ENCODE measurements at places on chromosomes 3 and 15.

DNA sequence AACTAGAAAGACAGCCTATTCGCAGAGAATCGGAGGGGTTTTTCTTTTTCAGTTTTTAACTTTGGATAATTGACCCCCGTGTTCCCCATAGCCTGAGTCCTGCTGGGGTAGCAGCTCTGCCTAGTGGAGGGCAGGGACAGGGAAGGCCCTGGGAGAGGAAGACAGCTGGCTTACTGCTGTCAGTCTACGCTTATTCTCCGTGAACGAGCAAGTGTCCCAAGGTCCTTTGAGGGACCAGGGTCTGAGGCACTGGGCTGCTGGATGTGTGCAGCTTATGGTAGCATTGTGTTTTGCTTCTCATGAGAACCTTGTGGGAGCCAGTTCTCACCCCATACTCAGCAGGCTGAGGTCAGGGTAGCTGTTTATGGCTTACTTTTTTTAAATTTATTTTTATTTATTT, 3.0 kb downstream of the LIMD1 start:
- no peak for DNase-seq

DNA sequence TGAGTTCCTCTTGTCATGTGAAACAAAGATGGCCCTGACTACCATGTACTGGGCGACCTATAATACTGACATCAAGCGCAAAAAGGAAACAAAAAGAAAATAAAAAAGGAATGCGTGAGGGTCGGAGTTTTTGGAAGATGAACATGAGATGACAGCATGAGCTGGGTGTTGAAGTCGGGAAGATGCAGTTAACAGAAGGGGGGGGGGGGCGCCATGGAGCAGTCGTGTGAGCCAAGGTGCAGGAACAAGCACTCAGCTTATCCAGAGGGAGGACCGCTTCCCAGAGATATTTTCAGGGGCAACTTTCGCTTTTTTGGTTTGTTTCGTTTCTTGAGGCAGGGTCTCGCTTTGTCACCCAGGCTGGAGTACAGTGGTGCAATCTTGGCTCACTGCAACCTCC, 110.2 kb downstream of the RORA start:
- DNase-seq: no peak

GRCh38 chr15:33742306-33742705, 226.0 kb upstream of the CHRM5 start:
- DNase-seq: no peak

GRCh38 chr3:130384476-130385025, 39.1 kb downstream of the COL6A5 start:
- no peak for DNase-seq

- no peak for DNase-seq
Observed at GRCh38 chr3:9168241-9168741, 81.2 kb downstream of the SRGAP3 start.

DNA sequence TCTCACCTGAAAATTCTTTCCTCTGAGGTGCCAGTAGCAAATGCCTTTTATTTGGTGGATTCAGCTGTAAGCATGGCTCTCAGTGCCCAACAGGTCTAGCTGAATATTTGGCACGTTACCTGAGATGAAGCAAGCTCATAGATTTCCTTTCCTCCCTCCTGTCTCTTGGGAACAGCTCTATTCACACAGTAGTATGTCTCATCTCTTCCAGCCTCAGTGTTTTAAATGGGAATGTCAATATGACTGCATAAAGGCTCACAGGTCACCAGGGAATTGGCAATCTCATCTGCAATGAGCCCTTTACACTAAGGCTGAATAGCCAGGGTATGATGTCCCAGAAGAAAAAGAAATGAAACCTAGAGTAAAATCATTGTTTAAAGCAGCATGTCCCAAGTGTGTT, 733.5 kb downstream of the NTRK3 start:
- no peak for DNase-seq

- no peak for DNase-seq
Observed at GRCh38 chr15:71451130-71451529, 335.9 kb downstream of the THSD4 start.

DNA sequence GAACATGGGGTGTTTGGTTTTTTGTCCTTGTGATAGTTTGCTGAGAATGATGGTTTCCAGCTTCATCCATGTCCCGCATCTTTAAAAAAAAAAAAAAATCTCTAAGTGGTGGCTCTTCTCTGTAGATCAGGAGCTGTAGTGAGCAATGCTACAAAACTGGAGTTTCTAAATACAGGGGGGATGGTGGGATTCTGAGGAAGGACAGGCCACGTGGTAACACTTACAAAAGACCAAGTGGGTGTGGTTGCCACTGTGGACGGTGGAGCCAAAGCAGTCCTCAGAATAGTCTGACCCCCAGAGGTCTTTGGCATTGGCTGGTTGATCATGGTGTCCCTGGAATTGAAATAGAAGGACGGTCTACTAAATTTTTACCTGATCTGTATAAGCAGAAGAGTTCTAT, 7.7 kb downstream of the CCRL2 start:
- DNase-seq: no peak

DNA sequence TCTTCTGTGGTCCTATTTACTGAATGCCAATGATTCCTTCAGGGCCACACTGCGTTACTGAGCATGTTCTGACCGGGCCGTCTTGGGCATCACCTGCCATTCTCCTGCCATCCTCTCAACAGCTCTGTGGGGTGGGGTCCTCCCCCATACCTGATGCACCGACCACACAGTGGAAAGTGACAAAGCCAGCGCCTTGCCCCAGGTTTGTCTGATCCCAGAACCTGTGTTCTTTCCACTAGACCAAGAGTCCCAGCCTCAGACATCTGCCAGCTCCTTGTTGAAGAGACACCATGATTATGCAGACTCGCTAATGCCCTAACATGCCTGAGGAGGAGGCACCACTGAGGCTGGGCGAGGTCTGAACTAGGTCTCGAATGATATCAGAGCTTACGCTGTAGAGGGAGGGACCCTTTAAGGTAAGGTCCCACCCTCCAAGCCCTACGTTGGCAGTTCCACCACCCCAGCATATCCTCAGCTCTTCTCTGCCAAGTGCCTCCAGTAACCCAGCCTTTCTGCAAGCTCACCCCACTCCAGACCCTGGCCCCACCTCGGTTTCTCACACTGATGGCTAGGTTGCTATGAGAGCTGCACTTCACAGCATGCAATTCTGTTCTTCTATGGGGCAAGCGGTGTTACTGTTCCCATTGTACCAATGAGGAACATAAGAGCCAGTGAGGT, 29.8 kb upstream of the PLXNA1 start:
- no peak for DNase-seq

- DNase-seq: no peak
Observed at GRCh38 chr3:131338948-131339640, 42.5 kb upstream of the NUDT16 start.

- DNase-seq: no peak
Observed at GRCh38 chr15:78660584-78660983, 19.6 kb upstream of the CHRNB4 start.

DNA sequence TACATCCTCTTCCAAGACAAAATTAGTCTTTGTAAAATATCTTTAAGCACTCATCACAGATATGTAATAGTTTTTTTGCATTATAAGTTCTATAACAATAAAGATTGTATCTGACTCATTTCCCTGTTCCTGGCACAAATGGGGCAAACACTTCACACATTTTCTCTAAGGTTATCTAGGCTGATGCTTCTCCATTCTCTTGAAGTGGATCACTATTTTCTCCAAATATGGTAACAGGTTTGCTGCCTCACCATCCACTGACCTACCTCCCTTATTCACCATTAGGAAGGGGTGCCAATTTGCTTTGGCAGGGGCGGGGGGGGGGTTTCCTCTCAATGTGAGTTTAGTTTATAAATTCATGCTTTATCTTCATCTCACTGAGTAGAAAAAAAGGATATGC, 767.7 kb upstream of the LMCD1 start:
- no peak for DNase-seq

- no peak for DNase-seq
Observed at GRCh38 chr3:67946436-67946835, 292.0 kb upstream of the SUCLG2 start.

DNA sequence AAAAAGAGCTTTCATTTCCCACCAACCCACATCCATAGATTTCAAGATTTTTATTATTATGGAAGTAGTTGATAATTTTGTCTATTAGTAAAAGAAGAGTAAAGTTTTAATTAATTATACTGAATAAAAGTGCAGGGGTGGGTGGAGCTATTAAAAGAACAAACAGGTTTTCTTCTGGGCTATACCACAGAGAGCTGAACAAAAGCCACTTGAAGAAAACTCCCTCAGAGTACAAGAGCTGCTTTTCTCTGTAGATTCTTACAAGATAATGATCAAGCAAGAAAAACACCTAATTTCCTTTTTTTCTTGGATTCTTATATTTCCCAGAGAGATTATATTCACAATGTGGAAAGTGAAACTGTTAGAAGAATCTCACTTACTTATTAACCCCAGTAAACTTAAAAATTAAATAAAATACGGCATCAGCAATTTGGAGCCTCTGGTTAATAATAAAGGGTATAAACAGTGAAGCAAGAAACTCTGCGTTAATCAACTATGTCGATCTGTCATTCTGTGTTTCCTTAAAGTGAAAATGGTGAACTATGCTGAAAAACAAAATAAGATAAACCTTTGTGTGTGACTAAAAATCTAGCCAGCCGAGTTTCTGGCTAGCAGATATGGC, 84.9 kb downstream of the THBS1 start:
- no peak for DNase-seq

DNA sequence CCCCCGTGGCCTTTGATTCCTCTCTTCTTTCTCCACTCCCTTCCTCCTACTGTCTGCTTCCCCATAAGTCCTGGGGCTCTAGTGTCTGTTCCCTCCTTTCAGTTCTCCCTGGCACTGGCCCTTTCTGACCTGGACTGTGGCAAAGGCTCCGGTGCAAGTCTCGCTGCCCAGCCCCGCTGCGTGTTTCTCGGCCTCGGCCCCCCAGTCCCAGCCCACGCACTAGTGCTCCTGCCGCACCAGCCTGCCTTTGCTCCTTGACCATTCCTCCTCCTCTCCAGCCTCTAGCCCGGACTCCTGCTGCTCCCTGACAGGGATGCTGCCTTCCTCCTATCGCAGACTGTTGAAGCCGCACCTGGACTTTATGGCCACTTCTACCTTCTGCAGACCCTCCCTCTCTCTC, 2.1 kb downstream of the TM6SF1 start:
- DNase-seq: no peak

GRCh38 chr3:88713233-88713691, 394.2 kb upstream of the EPHA3 start:
- DNase-seq: no peak

DNA sequence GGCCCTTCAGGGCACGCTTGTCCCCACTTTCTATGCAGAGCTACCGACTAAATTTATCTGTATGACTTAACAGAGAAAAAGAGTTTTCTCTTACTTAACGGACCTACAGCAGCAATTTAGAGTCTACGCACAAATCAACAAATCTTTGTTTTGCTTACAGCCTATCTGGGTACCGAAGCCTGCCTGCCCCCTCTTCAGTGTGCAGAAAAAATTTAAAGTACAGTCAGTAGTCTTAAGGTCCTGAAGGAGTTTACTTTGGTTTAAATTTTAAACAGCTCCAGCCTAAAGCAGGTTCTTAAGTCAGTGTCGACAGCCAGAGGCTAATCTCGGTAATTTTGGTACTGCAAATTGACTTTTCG, 570 bp downstream of the SACM1L start:
- no peak for DNase-seq

GRCh38 chr3:50205413-50206276, 574 bp downstream of the SLC38A3 start:
- DNase-seq: no peak

GRCh38 chr3:37453393-37454389, 279.3 kb upstream of the LRRFIP2 start:
- DNase-seq: no peak

GRCh38 chr3:16286751-16287543, 21.9 kb downstream of the OXNAD1 start:
- no peak for DNase-seq

Measured in CD8-positive, alpha-beta memory T cell (primary cell).